ENCODE measurements at places on chromosomes 16 and 17.

DNA sequence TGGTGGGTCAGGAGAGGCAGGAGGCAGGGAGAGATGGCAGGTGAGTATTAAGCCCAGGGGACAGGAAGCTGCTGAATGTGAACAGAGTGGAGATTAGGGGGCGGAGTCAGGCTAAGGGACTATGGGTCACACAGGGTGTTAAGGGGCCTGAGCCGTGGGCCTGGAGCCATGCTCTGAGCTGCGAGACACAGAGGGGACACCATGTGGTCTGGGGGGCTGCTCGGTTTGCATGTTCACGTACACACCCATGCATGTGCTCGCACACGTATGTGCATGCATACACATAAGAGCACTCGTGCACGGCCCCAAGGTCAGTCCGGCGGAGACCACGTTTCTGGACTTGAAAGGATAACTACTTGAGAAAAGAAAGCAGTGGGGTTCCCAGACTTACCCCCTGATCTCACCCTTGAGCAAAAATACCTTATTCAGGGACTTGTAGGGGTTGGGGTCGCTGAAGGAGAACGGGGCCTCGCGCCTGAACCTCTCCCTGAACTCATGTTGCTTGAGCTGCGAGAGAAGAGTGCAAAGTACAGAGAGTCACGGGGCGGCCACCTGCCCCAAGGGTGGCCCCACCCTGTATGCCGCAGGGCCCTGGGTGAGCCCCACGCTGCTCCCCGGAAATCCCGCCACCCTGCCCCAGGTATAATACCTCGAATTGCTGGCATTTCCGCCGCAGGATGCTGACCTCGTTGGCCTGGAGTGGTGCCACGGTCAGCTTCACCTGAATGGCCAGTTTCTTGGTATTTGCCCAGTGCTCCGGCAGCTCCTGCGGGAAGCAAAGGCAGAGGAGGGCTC is 50.8 kb downstream of the DNAH17 start:
- DNase-seq: no peak

DNA sequence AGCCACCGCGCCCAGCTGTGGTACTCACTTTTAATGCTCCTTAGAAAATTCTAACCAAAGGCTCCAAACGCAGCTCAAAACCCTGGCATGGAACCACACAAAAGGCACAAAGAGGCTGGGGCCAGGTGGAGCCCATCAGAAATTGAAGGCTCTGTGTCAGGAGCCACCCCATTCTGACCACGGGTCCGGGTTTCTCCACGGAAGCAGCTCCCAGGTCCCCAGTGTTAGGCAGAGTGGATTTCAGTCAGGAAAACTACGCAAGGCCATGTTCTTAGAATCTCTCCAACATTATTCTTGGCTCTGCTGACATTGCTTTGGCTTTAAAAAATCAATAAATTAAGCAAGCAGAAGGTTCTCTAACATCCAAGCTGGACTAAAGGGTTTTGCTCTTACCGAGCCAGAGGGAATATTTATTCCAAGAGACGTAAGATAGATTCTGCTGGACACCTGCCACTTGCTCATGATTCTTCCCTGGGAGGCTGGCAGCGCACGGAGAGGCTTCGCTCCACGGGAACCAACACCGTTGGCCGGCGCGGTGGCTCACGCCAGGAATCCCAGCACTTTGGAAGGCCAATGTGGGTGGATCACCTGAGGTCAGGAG is 93.5 kb downstream of the NXN start:
- no peak for DNase-seq

DNA sequence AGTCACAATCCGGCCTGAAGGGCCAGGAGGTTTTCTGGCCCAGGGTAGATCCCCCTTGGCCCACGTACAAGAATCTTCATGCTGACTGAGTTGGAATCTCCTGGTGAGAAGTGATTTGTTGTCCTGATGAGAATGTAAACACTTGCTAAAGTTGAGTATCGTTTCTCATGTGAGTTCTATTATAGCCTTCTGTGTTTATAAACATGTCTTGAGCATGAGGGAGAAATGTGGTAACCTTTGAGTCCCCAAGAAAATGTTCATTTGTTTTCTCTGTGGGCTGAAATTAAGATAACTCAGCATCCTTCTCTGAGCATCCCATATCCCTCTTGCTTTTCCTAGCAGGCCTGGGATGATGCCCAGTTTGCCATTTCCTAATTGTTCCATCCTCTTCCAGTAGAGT is 204.8 kb downstream of the FTO start:
- DNase-seq: no peak

GRCh38 chr16:79372503-79373184 is 227.9 kb downstream of the MAF start:
- DNase-seq: no peak

DNA sequence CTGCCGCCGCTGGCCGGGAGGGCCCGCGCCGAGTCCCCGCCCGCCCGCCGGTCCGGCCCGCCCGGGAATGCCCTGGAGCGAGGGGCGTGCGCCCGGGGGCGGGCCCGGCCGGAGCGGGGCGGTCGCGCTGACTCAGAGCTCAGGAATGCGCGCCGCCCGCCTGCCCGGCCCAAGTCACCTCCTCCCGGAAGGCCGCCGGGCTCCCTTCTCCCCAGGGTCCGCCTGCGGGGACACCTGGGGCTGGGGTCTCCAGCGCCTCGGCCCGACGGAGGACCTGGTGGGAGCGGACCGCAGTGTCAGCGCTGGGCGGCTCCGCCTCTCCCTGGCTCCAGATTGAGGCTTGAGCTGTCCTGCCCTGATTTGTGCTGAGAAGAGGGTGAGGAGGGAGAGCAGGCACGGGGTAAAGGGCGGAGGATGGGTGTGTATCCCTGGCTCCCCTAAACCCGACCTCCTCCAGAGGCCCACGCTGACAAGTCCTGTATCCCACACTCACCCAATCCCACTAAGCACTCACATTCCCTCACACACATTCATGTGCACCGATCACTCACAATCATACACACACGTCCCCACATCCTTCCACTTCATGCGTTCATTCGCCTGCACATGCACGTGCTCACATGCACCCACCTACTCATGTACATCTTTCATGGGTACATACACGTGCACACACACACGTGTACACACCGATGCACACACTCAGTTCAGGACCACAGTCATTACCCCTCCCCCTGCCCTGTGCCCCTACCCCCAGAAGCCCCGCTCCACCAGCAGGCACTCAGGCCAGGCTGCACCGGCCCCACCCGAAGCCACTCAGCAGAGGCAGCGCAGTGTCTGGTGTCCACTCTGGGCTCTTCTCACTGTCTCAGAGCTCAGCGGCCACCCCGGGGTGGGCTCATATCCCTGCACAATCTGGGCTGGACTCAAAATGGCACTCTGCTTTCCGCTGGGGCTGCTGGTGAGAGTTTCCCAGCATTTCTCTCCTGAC is at the start of gene RHBDF1:
RHBDF1 (minus strand) TSS at position 71 of the 988 bp plus-strand sequence. CDS start 7,616 bp downstream, outside the sequence.
- no peak for DNase-seq

DNA sequence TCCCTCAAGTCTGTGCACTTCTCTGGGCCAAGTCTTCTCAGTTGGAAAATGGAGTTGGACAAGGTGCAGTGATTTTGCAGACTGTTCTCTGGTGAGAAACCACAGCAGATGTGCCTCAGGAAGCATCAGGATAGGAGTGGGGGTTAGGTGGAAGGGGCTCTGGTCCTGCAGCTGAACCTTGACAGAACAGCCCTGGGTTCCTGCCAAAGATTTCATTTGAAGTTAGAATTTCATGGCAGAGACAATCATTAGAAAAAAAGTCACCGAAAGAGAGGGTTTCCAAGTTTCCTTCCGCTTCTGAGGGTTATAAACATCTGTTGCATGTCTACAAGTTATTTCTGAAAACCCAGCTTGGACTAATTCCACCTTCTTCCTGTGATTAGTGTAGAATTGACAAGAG is 80.4 kb upstream of the IRX3 start:
- no peak for DNase-seq

- DNase-seq: no peak
These were observed 17.2 kb downstream of the SLC12A3 start for GRCh38 chr16:56882077-56882800.

DNA sequence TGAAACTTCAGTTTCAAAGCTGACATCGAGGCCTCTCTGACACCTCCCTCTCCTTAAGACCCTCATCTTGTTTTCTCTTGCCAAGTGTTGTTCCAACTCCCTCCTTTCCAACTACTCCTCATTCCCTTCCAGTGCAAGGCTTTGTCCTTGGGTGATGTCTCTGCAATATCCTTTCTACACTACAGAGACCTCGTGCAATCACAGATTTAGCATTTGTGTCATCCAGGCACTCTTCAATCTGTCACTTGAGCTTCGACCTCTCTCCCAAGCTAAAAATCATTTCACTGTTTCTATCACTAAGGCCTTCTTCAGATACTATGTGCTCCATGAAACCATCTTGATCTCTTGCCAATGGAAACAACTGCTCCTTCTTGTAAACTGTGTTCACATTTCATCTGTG is 31.6 kb downstream of the TEKT3 start:
- DNase-seq: no peak

GRCh38 chr17:77666462-77666861 is 292.0 kb upstream of the TNRC6C start:
- no peak for DNase-seq

DNA sequence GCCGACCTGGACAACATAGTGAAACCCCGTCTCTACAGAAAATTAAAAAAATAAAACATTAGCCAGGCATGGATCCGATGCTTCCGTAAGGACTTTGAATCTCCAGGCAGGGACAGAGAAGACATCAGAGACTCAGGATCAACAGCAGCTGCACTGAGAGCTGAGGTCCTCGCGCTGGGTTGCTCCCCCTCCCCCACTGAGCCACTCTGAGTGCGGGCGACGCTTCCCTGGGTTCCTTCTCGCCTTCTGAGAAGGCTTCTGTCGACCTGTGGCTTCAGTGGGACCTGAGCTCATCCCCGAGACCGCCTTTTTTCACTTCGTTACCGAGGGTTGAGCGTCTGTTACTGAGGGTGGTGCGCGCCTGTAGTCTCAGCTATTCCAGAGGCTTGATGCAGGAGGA is 20.4 kb downstream of the ACTG1 start:
- no peak for DNase-seq
